Esophagus squamous epithelium (tissue), 5 donors: ENCODE measurements at places on chromosomes 2 and 18.

- no peak for DNase-seq
Observed at GRCh38 chr18:25225151-25225550, 126.8 kb downstream of the ZNF521 start.

DNA sequence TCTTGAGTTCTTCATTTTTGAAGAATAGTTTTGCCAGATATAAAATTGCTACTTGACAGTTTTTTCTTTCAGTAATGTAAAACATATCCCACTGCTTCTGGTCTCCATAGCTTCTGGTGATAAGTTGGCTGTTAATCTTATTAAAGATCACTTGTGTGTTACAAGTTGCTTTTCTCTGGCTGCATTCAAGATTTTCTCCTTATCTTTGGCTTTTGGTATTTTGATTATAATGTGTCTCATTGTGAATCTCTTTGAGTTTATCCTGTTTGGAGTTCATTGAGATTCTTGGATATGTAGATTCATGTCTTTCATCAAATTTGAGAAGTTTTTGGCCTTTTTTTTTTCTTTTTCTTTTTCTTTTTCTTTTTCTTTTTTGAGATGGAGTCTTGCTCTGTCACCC, 20.2 kb upstream of the ADNP2 start:
- no peak for DNase-seq

DNA sequence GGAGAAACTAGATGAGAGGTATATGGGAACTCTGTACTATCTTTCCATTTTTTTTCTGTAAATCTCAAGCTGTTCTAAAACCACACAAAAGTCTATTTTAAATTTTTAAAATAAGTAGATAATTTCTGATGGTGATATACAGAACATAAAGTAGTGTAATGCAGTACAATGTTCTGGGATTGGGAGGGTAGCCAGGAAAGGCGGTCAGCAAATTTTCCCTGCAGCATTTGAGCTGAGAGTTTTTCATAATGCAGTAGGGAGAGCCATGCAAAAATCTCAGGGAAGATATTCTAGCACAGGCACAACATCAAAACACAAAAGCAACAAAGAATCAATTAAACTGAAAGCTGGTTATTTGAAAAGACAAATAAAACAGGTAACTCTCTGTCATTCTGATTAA, 141.5 kb downstream of the NCKAP5 start:
- no peak for DNase-seq

DNA sequence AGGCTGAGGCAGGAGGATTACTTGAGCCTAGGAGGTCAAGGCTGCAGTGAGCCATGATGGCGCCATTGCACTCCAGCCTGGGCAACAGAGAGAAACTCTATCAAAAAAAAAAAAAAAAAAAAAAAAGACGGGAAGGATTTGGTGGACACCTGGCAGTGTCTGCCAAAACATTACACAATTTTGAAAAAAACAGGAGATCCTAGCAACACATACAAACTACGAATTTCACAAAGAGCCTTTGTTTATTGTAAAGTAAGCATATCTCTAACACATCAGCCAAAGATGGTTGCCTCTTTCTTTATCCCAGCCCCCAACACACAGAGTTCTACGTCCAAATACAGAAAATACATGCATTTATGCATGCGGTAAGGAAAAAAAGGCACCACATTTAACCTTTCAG, 7.6 kb downstream of the GPR45 start:
- no peak for DNase-seq

DNA sequence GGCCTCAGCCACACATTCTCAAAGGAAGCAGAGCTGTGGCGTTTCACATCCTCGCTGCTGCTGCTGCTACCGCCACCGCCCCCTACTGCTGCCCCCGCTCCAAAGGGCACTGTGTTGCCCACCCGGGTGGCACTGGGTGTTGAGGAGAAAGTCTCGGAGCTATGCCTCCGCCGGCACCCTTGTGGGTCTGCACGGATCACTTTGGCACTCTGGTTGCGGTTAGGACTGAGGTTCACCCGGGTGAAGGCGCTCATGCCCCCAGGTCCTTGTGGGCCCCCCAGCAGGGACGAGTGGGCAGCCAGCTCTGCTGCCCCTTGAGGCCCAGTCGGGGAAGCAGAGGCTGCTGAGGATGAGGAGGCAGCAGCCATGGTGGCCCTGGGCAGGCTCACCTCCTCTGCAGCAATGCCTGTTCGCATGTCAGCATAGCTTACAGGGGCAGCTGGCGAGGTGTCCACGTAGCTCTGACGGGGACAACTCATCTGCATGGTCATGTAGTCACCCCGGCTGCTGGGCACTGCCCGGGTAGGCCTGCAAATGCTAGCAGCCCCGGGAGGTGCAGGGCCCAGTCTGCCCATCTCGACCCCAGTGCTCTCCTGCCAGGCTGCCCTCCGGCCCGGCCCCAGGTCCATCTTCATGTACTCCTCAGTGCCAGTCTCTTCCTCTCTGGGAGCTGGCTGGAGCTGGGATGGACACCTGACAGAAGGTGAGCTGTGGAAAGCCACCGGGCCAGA, 4.2 kb downstream of the IRS1 start:
- no peak for DNase-seq

DNA sequence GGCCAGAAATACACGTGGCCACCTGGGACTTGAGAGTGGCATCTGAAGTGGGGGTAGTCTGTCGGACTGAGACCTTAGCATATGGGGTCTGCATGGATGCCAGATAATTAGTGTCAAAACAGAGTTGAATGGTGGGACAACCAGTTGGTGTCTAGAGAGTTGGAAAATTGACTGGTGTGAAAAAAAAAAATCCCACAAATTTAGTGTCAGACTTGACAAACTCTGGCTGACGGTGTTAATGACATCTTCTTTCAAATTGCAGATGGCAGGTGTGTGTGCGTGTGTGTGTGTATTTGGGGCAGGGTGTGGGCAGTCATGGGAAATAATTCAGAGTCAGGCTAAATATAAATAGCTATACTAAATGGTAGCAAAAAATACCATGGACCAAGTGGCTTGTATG, 365.4 kb upstream of the RGPD4 start:
- no peak for DNase-seq

- DNase-seq = no peak
Observed at GRCh38 chr2:96773922-96774321, 13.2 kb downstream of the CNNM4 start.

DNA sequence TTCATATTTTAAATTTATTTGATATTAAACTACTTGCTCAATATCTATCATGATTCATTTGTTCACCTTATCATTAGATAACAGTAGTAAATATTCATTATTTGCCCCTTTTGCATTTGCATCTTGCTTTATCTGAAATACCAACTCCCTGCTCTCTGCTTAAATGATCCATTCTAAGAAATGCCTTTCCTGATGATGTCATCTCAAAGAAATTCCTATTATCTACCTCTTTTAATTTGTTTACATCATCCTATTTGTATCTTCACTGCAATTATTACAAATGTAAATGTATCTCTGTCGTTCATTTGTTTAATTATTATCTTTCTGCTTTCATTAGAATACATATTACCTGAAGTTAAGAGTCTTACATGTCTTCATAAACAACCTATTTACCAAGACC, 549.9 kb downstream of the CBLN2 start:
- DNase-seq = no peak

- no peak for DNase-seq
Observed at GRCh38 chr2:237869343-237870102, 10.1 kb downstream of the RAMP1 start.

DNA sequence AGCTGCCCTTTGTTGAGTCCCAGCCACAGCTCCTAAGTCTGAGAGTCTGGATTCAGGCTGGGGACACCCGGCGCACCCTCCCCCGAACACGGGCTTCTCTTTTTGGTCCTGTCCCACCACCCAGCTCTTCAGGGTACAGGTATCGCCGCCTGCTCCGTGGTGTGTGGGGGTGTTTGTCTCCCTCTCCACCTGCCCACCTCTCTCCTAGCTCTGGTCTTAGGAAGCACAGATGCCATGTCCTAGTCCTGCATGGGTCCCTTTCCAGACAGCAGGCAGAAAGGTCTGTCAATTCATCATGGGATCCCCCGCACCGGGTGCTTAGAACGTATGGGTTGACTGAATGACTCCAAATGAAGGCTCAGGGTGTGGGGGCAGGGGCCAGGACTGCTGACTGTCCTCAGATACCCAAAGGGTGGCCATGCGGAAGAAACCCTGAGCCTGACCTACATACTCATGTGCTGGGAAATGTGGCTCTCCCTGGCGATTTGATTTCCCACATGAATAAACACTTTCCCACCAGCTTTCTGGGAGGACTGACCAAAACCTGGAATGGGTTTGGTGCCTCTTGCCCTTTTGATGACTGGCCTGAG, 156.8 kb downstream of the CELF4 start:
- DNase-seq = no peak

DNA sequence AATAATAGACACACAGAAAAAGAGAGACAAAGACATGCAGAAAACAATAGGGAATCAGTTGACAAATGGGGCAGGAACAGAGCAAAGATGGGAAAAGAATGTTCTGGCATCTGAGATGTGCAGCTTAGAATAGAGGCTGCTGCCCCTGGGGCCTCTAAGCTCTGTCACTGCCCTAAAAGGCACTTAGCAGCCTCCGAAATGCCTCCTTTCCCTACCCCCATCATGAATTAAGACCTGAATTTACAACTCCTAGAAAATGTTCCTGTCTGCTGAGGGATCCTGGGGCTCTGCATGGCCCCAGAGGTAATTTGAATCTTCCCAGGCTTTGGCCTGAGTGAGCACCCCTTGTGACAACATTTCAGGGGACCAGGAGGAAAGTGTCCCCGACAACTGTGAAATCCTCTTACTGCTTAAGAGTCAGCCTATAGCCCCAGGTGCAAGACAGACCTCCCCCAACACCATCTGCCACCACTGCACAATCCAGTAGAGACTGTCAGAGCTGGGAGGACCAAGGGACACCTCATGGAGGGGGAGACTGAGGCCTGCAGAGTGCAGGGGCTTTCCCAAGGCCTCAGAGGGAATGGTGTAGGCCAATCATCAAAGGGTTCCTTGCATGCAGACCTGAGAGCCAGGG, 24.8 kb downstream of the MRPL35 start:
- no peak for DNase-seq

DNA sequence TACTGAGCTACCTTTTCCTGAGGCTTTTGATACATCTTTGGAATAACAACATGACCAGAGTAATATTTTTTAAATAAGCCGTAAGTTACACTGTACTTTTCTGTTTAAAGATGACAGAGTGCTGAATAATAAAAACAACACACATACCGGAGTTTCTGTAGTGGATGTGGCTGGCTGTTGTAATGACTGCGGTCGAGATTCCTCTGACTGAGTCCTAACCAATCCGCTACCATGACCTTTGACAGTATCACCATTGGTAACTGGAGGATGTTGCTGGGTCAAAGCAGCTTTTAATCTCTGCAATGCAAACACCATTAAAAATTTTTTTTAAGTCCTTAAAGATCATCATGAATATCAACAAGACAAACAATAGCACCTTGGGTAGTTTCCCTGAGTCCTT, 70.7 kb downstream of the ATF2 start:
- DNase-seq = no peak

GRCh38 chr2:202307690-202308089, 42.1 kb downstream of the NOP58 start:
- DNase-seq = no peak

DNA sequence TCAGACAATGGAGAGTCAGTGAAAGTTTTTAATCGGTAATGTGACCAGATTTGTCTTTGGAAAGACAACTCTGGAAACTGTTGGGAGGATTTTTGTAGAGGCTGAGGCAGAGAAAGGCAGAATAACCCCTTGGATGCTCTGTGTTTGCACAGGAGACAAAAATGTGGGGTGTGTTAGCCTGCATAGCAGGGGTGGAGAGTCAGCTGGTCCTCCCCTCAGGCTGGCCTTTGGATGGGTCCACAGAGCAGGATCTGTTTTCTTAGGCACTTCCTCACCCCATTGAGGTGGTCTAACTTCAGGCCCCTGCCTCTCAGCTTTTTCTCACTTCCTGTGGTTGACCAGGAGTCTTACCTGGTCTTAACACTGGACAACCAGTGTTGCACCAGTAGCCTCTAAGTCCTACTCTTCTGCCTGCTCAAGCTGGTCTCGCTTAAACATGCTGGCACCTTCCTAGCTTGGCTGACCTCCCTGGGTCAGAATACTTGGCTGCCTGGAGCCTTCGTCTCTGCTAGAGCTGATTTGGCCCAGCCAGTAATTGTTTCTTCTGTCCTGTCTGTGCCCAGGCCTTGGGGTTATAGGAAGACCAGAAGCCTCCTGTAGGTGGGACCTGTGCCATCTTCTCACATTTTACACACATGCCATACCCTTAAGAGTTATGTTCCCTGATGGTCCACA, 259.8 kb upstream of the RASGRP3 start:
- no peak for DNase-seq

- no peak for DNase-seq
Observed at GRCh38 chr2:106161341-106161740, 32.8 kb downstream of the UXS1 start.

DNA sequence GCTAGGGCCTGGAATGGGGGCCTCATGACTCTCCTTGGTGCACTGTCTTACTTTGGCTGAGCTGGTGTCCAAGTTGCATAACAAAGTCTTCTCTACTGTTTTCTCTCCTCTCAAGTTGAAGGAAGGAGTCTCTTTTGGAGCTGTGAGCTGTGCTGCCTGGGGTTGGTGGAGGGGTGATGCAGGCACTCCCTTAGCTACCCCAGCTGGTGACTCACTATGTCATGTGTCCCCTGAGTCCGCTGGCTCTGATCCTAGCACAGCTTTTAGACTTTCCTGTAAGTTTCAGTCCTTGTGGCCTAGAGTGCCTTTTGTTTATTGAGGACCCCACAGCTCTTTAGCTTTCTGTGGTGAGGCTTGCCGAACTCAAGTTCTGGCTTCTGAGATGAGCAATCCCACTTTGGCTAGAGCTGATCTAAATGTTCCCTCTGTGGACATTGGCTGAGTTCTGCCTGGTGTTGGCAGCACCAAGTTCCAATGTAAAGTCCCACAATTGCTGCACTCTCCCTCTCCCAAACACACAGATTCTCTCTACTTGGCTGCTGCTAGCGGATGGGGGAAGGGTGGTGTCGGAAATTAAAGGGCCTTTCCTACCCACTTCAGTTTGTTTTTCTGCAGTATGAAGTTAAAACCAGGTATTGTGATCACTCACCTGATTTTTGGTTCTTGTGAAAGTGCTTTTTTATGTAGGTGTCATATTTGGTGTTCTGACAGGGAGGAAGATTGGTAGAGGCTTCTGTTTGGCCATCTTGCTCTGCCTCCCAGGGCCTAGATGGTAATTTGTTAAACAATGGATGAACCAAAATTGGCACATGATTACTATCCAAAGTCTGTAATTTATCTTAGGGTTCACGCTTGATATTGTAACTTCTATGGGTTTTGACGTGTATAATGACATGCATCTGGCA, 83.2 kb downstream of the COMMD1 start:
- DNase-seq = no peak

GRCh38 chr2:214395040-214395439, 15.8 kb upstream of the VWC2L start:
- no peak for DNase-seq

DNA sequence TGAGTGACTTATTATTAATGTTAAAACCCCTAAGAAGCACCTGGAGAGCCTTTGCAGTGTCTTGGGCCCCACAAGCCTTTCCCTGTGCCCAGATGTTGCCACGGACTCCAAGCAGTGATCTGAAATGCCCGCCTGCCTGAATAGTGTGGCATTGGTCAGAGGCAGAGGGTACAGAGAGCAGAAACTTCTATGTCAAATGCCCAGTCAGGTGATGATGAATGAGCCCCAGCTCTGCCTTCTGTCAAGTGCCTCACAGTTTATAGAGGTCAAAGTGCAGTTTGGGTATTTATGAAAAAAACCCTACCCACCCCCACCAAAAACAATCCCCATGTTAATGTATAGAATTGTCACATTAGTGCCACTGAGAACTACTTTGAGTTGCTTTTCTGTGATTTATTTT, 170.0 kb upstream of the SIX3 start:
- no peak for DNase-seq

GRCh38 chr2:32289165-32289999, 11.7 kb downstream of the YIPF4 start:
- no peak for DNase-seq

- no peak for DNase-seq
Observed at GRCh38 chr2:173860566-173860965, 104.6 kb downstream of the SP3 start.
